ENCODE measurements at places on chromosomes 11 and 22.

- DNase-seq = no peak
Measured at GRCh38 chr11:2651826-2652271, 47.9 kb downstream of the KCNQ1OT1 start.

DNA sequence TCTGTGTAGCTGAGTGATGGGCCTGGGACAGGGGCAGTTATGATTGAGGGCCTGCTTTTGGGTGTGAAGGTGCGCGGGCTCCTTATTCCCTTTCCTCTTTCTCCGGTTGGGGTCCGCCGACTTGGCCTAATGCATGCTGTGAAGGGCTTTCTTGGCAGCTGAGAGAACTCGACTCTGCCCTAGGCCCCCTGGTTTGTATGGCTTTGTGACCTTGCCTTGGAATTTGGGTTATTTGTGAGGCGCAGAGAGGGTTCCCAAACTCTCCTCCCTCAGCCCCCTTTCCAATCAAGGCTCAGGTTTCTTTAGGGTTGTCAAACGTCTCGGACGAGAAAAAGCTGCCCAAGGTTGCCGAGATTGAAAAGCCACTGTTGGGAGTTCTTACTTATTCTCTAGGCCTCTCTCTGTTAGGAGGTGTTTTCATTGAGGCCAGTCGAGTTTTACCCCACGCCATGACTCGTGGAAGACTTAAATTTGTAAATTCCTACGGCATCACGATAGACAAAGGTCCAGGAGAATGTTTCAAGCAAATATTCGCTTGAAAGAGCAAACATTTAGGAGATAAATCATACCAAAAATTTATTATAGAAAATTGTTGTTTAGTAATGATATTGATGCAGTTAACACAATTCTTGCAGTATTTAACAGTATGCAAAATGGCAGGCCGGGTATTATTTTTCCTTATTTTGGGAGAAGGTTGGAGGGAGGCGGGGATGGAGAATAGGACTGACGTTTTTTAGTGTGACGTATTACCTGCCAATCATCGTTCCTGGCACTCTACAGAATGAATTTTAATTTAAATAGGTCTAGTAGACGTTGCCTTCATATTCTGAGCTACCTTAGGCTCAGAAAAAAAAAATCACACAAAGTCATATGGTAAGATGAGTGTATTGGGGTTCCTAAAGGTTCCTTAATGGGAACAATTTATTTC is 689 bp downstream of the PDHX start:
- DNase-seq = no peak

- DNase-seq = no peak
Measured at GRCh38 chr11:11261629-11262028, 91.4 kb downstream of the CSNK2A3 start.

GRCh38 chr11:110366291-110366690 is 63.5 kb upstream of the FDX1 start:
- DNase-seq = peak; percentile 5

DNA sequence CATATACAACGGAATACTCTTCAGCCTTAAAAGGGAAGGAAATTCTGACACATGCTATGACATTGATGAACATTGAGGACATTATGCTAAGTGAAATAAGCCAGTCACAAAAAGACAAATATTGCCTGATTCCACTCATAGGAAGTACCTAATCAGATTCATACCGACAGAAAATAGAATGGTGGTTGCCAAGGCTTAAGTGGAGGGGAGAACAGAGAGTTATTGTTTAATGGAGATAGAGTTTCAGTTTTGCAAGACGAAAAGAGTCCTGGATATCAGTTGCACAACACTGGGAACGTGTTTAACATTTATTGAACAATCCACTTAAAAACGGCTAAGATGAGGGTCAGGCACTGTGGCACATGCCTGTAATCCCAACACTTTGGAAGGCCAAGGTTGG is 45.6 kb upstream of the HIPK3 start:
- no peak for DNase-seq

GRCh38 chr11:72535194-72535547 is 100.8 kb upstream of the CLPB start:
- DNase-seq = no peak

DNA sequence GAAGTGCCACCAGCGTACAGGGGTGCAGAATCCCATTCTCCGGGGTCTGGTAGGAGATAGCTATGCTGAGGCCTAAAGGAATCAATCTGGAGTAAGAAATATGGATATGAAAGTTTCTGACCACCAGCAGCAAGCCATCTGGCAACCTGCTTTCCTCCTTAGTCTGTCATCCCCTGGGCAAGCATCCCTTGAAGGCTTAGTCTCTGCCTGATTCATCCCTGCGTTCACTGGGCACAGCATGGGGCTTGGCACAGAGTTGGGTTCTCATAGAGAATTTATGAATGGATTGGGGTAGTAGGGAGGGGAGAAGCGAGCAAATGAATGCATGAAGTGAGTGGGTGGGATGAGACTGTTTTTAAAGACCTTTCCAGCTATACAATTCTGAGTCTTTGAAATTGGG is 85.8 kb upstream of the NARS2 start:
- DNase-seq = no peak

Data from NCI-H187 (cell line).